Kidney epithelial cell (primary cell): ENCODE measurements at places on chromosomes 4 and X.
A peak's percentile ranks its signal among the peaks of the same experiment; 100 is the strongest.

GRCh38 chr4:44446191-44446590 lies 2.4 kb downstream of the KCTD8 start:
- no peak for DNase-seq

- no peak for DNase-seq
These were observed 126.9 kb downstream of the MFAP3L start for GRCh38 chr4:169899295-169899694.

DNA sequence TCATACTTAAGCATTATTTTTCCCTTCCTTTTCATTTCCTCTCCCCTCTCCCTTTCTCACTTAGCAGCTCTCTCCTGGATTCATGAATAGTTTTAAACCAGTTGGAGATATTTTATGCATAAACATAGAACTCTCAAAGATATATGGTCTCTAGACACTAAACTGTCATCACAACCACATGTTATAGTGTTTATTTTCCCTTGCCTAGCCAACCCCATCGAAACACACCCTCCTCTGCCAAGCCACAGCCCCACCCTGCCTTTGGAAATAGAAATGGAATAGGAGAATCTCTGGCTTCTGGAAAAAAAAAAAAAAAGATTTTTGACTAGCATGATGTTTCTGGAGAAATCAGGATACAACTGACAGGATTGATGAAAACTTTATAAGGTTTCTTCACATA lies 64.8 kb upstream of the RBPJ start:
- DNase-seq = no peak

GRCh38 chr4:80592950-80593349 lies 257.4 kb downstream of the CFAP299 start:
- no peak for DNase-seq

- DNase-seq = peak; percentile 31
These were observed 61.3 kb downstream of the AR start for GRCh38 chrX:67604979-67605703.

- DNase-seq = no peak
These were observed 45.3 kb upstream of the ATXN3L start for GRCh38 chrX:13365161-13365560.

GRCh38 chr4:15677507-15677988 lies 4.1 kb upstream of the FAM200B start:
- DNase-seq = peak; percentile 96

DNA sequence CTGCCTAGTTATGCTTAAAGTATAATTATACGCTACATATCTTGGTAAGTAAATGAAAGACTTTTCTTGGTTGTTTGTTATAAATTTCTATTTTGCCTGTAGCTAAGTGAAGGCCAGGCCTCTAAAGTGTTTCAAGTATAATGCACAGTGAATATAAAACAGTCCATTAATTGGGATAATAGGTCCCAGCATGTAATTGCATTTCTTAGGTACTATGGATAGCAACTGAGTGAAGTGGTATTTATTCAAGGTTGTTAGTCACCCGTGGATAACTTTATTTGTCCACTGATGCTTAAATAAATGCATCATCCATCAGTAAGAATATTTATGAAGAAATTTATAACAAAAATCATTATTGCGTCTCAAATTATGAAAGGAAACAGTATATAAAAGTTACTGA lies 59.1 kb downstream of the TEX13C start:
- no peak for DNase-seq

DNA sequence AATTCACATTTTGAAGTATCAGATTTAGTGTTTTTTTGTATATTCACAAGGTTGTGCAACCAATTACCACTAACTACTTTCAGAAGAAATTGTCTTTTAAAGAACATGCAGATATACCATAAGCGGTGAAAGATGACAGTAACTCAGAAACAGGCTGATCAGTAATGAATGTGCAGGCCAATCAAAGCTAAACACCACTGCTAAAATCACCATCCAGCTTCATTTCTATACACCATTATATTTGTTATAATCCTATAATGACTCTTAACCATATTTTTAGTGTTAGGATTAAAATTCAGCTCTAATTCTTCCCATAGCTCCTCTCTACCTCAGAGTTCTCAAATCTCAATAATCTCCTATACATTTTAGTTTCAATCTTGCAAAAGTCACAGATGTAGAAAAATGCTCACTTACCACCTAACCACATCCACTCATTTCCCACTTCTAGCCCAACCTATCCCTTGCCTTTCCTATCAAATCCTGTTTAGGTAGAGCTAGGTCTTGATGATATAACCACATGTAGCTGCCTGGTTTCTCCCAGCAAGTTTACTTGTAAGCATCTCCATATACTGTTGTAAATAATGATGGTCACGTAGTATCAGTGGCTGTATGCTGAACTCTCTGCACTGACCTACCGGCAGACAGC lies 16.6 kb downstream of the COQ2 start:
- no peak for DNase-seq

DNA sequence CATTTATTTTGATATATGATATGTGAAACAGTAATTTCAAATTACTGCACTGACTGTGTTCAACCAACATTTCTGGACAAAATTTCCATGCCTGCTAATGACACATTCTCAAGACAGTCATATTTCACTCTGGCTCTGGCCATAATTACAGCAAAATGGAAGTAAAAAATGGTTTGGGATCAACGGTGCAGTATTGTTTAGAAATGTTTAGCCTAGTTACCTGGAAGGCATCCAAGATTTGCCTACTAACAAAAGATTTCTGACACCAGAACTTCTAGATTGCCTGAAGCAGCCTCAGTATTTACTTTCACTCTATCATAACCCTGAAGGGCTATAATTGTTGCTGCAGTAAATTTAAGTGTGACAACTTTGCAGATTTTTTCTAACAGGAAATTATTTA lies 416.3 kb downstream of the PCDH10 start:
- no peak for DNase-seq

DNA sequence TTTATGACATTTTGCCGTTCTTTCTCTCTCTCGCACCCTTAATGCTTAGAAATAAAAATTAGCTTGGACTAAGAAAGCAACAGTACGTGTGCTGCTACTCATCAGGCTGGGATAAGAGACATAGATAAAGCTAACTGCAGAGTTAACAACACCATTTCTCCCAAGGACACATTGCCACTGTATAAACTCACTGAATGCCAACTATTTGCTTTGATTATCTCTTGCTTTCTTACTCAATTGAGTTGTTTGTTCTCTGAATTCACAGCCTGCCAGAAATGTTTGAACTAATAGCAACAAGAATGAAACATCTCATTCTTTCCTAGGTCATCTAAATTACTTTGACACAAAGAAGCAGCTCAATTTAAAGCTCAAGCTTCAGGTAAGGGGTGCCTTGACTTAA lies 34.6 kb downstream of the F8 start:
- DNase-seq = no peak

- no peak for DNase-seq
These were observed 29.1 kb upstream of the TRO start for GRCh38 chrX:54891573-54891972.

DNA sequence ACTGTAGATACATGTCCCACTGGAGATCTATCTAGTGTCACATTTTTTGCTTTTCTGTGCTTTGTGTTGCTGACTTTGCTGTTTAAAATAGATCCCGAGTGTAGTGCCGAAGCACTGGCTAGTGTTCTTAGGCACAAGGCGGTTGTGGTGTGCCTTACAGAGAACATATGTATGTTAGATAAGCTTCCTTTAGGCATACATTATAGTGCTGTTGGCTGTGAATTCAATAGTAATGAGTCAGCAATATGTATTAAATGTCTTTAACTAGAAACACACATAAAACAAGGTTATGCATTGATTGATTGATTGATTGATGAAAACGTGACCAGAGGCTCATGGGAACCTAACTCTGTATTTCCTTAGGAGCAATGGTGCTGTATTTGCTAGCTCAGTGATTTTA lies 56.2 kb downstream of the COX7B2 start:
- DNase-seq = no peak

DNA sequence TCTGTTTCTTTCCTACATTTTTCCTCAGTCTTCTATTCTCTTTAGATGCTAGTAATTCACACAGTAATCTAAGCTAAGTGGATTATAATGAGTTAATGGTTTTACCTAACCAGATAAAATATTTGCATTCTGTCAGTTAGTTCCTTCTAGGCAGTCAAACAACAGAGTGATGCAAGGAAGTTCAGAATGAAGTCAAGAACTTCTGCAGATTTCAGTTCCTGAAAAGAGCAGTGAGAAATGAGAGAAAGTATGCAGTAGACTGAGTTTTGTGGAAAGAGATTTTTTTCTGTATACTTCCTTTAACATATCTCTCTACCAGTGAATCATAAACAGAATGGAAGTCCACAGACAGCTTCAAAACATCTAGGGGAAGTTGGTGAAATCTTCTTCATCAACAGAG lies 774.0 kb upstream of the POU3F4 start:
- DNase-seq = no peak

DNA sequence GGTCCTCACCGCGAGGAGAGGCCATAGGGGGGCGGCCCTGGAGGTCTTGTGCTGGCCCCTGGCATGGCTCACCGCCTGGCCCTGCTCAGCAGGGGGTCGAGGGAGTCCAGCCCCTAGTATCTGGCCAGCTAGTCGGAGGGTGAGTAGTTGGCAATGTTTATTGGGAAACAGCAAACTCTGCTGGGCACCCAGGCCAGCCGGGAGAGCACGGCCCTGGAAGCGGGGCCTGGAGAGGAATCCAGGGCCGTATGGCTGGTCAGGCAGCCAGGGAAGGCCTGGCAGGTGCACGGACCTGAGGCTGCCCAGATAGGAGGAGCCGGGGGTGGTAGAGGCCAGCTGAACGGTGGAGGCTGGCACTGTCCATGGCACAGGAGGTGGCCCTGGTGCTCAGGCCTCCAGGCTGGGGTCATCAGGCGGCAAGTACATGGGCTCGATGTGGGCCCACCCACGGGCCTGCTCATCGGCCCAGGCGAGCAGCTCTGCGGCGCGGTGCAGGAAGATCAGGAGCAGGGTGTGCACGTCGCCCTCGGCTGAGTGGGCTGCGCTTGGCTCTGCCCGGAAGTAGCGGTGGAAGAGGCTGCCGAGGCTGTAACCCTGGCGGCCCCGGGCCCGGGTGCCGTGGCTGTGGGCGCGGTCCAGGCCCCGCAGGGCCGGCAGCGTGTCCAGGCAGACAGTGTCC lies 1.4 kb downstream of the TREX2 start:
- DNase-seq = no peak

DNA sequence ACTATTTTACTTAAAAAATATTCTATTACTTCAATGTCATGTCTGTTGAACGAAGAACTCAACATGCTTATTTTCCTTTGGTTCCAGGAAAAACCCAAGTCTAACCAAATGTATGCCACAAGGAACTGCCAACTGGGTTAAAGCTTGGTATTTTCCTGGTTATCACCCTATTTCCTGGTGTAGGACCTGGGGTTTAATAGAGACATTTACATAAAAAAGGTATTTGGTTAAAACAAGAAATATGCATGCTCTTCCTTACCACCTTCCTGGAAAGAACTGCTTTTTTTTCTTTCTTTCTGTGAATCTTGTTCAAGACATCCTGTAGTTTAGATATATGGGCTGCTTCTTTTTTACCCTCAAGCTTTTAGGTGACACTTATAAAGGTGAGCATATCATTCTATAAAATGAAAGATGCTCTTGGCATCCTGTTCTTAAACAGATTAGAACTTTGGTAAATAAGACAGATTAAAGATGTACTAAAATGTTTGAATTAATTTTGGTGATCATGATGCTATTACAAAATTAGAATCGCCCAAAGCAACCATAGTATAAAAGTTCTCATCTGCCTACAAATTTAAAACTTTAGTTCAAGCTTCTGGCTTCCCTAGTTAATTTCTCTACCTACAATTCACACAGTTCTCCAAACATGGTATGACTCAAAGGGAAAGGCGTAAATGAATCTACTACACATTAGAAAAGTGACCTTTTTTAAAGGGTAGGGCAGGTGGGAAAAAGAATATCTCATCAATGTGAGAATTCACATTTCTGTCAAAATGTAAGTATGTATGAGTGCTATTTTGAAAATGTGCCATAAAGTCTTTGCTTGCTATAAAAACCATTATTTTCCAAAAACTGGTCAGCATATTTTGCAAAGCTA lies 103.5 kb downstream of the CNOT6L start:
- no peak for DNase-seq

GRCh38 chrX:127389900-127390299 lies 570.4 kb downstream of the PRR32 start:
- DNase-seq = no peak

- DNase-seq = no peak
These were observed 11.7 kb upstream of the CLDN34 start for GRCh38 chrX:9955506-9955905.

- DNase-seq = no peak
These were observed 6.2 kb upstream of the DCAF4L1 start for GRCh38 chr4:41975341-41975740.

DNA sequence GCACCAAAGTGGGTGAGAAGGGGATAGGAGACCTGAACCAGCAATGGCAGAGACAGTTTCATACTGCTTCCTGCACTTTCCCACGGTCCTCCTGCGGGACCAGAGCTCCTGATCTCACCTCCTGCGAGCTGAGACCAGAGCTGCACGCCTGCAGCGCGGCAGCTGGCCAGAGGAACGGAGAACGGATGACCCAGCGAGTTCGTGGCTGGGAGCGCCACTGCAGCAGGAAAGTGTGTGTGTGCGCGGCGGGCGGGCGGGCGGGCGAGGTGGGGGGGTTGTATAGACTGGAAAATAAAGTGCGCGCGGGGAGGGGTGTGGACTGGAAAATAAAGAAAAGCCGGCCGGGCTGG lies 16.5 kb downstream of the MCF2 start:
- DNase-seq = no peak

DNA sequence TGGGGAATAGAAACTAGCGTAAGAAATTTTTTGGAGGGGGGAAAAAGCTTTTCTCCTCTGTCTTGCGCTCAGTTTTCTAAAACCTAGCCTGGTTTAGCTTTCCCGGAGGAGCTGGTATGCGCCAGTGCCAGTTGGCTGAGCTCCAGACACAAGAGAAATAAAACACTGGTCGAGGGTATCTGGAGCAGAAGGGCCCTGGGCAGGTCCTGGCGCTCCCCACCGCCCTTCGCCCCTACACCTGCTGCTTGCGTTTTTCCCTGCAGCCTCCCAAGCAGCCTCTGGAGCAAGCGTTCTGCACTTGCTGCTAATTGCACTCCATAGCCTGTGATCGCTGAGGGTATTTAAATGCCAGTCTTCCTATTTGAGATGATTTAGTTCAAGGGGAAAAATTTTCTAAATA lies 816 bp downstream of the EREG start:
- no peak for DNase-seq

GRCh38 chr4:94649381-94650133 lies 108.2 kb upstream of the BMPR1B start:
- DNase-seq = no peak

GRCh38 chr4:120853161-120853935 lies 69.2 kb downstream of the PRDM5 start:
- DNase-seq = no peak

- DNase-seq = no peak
These were observed 70.3 kb downstream of the ARL9 start for GRCh38 chr4:56575820-56576429.
